ENCODE measurements at places on chromosomes 12 and 14. TPM values are rescaled to one million over a fixed set of nuclear protein-coding genes. Genes with fewer than 3 reads are reported as not detected.

The CEP83 gene
- total RNA-seq = 10.2 TPM

GRCh38 chr12:22518060-22518719 lies 26.2 kb downstream of the C2CD5 start:
- DNase-seq = peak; percentile 59

The HCAR2 gene
- under 0.01 TPM for total RNA-seq

The ACSS3 gene
- 19.8 TPM for total RNA-seq

The ISCU gene
- total RNA-seq = 149 TPM

The PARPBP gene
- total RNA-seq = 13.0 TPM

- DNase-seq = peak; percentile 79
Measured at GRCh38 chr12:58393152-58393551, 451.8 kb downstream of the ATP23 start.

The P2RX7 gene
- total RNA-seq = 0.52 TPM

- peak; percentile 22 for DNase-seq
Measured at GRCh38 chr14:39434401-39434800, 2.2 kb upstream of the FBXO33 start.

All from renal cortical epithelial cell (primary cell).